MCF 10A (cell line): ENCODE measurements at places on chromosomes 1 and 21. TPM values are rescaled to one million over a fixed set of nuclear protein-coding genes. Genes with fewer than 3 reads are reported as not detected.
A peak's percentile ranks its signal among the peaks of the same experiment; 100 is the strongest.

GRCh38 chr1:184935920-184936798, 38.1 kb downstream of the NIBAN1 start:
- no peaks in the 10 kb centered on the region for H3K4me1 ChIP-seq
- H3K4me3 ChIP-seq = no peak overlapping the region
- H3K36me3 ChIP-seq = no peaks in the 10 kb centered on the region
- H3K27me3 ChIP-seq = peaks cover 94% of the 10 kb centered on the region

GRCh38 chr1:1938613-1939295, 19.7 kb upstream of the TMEM52 start:
- H3K4me3 ChIP-seq = no peak overlapping the region
- H3K4me1 ChIP-seq = no peaks in the 10 kb centered on the region
- H3K27me3 ChIP-seq = peaks cover 17% of the 10 kb centered on the region
- no peak overlapping the region for H3K27ac ChIP-seq

- no peaks in the 10 kb centered on the region for H3K27me3 ChIP-seq
- H3K27ac ChIP-seq = peak overlapping the region; percentile 97
- H3K4me3 ChIP-seq = peak overlapping the region; percentile 28
- peak; percentile 100 for DNase-seq
- H3K4me1 ChIP-seq = peaks cover 33% of the 10 kb centered on the region
These were observed 46.4 kb downstream of the ELF3 start for GRCh38 chr1:202056644-202057334.

DNA sequence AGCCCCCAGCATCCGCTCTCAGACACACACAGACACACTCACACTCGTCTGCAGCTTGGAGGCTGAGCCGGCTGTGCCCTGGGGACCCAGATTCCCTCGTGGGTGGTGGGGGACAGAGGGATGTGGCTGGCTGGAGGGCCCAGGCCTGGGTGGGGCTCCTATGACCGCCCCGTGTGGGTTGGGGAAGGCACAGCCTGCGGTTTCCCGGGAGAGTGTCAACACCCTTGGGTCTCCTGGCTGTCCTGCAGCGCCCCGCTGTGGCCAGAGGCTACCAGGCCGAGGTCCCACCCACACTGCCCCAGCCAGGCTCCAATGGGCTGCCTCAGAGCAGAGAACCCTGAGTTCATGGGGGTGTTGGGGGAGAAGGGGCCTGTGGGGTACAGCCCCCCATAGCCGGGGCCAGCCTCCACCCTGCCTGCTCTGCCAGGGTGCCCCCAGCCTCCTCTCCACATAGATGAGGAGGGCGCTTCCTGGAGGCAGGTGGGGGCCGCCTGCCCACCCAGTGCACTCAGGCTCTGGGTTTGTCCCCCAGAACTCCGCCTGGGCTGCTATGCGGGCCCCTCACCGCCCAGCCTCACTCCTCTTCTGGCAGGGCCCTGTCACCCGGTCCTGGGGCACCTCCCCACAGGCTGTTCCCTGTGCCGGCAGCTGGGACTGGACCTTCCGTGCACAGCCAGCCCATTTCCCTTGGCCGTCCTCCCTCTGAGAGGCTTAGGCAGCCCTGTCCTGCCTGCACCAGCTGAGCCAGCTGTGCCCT, at the start of gene TTC34:
TTC34 (minus strand) TSS at position 159 of the 757 bp plus-strand sequence. CDS start 866 bp downstream, outside the sequence.
- H3K36me3 ChIP-seq = no peaks in the 10 kb centered on the region
- no peaks in the 10 kb centered on the region for H3K27me3 ChIP-seq
- H3K27ac ChIP-seq = no peak within 1 kb of the TSS
- no peaks in the 10 kb centered on the region for H3K4me1 ChIP-seq

GRCh38 chr1:189868021-189868420, 609.6 kb downstream of the BRINP3 start:
- no peaks in the 10 kb centered on the region for H3K36me3 ChIP-seq
- H3K27ac ChIP-seq = no peak overlapping the region
- H3K27me3 ChIP-seq = no peaks in the 10 kb centered on the region
- no peak for DNase-seq

DNA sequence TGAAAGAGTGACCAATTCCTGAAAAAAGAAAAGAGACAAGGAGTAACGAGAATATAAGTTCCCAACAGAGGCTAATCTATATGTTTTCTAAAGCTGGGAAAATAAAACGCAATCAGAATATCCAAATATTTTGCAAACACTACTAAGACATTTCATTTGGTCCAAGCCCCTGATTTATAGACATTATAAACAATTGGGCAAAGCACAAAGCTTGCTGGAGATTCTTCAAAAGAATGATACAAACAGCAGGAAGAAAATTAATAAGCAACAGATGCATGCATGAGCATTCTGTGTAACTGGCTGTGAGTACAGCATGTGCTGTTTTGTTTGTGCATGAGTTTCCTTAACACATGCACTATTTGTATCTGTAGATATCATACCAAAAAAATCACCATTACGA, 552.9 kb downstream of the LTN1 start:
- no peaks in the 10 kb centered on the region for H3K27me3 ChIP-seq
- no peak for DNase-seq
- H3K4me3 ChIP-seq = no peak overlapping the region
- peaks cover 30% of the 10 kb centered on the region for H3K4me1 ChIP-seq

- no peaks in the 10 kb centered on the region for H3K27me3 ChIP-seq
- H3K4me1 ChIP-seq = peaks cover 17% of the 10 kb centered on the region
- no peaks in the 10 kb centered on the region for H3K36me3 ChIP-seq
- H3K4me3 ChIP-seq = no peak overlapping the region
These were observed 4.0 kb upstream of the GBP2 start for GRCh38 chr1:89129911-89130310.

DNA sequence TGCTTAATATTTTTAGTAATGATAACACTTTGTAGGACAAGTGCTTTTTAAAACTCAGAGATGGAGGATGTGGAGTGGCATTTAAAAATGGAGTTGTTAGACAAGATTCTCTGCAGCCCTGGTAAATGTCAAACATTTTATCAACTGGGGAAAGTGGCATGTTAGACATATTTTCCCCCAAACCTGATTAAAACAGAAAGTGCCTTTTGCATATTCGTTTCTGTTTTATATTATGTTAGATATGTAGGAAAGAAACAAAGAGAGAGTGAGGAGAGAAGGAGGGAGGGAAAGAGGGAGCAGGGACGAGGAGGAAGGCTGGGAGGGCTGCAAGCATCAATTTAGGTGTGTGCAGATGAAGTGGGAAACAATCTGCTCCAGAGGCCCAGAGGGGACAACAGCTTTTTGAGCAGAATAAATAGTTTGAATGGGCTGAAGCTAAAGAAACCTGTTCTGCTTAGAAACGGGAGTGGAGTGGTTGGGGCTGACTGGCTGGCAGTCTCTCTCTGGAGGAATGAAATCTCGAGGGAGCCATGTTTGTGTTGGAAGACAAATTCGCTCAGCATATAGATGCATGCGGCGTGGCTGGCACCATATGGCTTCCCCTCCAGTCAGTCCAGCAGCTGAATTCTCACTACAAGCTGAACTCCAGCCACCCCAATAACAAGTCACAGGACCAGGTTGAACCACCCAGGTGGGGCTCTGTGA, 502.2 kb downstream of the AJAP1 start:
- H3K27ac ChIP-seq = no peak overlapping the region
- no peaks in the 10 kb centered on the region for H3K36me3 ChIP-seq
- DNase-seq = no peak
- no peaks in the 10 kb centered on the region for H3K27me3 ChIP-seq

DNA sequence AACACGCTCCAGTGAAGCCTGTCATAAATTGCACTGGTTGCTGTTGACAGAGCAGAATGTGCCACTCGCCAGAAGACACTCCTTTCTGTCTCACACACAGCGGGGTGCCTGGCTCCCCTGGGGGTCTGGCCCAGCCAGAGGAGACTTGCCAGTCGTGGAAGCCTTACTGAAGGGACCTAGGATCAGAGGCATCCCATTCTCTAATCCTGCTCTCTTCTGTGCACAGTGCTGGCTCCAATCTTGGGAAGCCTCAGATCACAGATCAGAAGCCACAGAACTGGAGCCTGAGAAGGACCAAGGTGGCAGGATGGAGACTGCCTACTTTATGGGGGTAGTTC, 1.4 kb downstream of the SLC9A1 start:
- H3K4me1 ChIP-seq = peaks cover 62% of the 10 kb centered on the region
- DNase-seq = no peak
- no peaks in the 10 kb centered on the region for H3K36me3 ChIP-seq
- H3K4me3 ChIP-seq = peak overlapping the region; percentile 92

DNA sequence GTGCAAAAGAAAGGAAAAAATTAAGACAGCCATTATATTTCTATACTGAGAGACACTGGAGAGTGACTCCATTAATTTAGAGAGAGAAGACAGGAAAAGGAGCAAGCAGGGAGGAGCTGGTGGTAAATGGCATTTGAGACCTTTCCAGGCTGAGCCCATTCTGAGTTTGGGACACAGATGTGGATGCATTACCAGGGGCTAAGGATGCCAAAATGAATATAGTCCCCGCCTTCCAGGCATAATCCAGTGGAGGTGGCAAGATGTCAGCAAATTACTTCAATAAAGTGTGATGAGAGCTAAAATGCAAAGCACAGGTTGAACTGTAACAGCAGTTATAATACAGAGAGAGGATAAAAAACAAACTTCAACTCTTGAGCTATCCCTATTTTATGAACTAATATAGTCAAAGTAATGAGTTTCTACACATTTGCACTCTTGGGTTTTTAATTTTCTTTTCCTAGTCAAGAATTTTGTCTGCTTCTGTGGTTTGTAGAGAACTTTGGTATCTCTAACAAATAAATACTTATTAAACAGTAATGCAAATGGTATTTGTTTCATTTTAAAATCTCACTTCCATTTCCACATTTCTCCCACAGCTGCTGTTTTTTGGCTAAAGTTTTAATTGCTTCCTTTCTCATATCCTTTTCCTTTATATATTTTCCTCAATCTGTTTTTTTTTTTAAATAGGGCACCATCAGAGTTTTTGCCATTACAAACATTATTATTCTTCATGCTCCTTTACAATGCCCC, 228.2 kb upstream of the KCNK2 start:
- H3K27me3 ChIP-seq = no peaks in the 10 kb centered on the region
- DNase-seq = no peak
- no peaks in the 10 kb centered on the region for H3K36me3 ChIP-seq
- peaks cover 10% of the 10 kb centered on the region for H3K4me1 ChIP-seq

- peaks cover 12% of the 10 kb centered on the region for H3K36me3 ChIP-seq
These were observed 26.8 kb downstream of the NFIA start for GRCh38 chr1:61109158-61109557.

- no peak overlapping the region for H3K27ac ChIP-seq
- H3K36me3 ChIP-seq = no peaks in the 10 kb centered on the region
- no peaks in the 10 kb centered on the region for H3K4me1 ChIP-seq
- peak overlapping the region; percentile 75 for H3K4me3 ChIP-seq
These were observed 367 bp downstream of the WNT2B start for GRCh38 chr1:112509005-112509659.

DNA sequence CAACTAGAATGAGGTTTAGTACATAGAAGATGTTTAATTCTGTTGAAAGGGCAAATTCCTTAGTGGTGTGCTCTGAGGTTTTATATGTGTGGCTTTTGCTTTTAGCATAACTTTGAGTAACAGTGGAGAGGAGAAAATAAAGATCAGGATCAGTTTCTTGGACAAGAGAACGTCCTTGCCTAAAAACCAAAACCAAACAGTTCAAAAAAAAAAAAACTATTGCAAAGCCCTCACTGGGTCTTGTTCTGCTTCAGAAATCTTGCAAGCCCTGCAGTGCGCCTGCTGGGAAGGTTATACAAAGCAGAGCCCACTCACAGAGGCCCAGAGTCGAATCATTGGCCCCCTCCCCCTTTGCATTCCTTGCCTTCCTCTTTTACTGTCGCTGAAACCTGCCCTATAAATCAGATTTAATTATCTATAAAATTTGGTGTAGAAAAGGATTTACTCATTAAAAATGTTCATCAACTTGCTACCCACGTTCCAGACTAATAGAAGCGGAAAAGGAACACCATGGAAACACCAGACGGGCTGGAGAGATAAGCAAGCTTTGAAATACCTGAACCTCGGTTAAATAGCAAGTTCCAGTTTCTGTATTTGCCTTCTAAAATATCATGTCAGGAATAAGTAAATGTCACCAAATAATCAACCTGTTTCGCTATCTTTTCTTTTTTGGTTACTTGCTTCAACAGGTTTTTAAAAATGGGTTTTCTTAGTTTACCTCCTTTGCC, 201.6 kb upstream of the PTBP2 start:
- H3K4me1 ChIP-seq = peaks cover 11% of the 10 kb centered on the region
- H3K27me3 ChIP-seq = no peaks in the 10 kb centered on the region
- H3K4me3 ChIP-seq = no peak overlapping the region

DNA sequence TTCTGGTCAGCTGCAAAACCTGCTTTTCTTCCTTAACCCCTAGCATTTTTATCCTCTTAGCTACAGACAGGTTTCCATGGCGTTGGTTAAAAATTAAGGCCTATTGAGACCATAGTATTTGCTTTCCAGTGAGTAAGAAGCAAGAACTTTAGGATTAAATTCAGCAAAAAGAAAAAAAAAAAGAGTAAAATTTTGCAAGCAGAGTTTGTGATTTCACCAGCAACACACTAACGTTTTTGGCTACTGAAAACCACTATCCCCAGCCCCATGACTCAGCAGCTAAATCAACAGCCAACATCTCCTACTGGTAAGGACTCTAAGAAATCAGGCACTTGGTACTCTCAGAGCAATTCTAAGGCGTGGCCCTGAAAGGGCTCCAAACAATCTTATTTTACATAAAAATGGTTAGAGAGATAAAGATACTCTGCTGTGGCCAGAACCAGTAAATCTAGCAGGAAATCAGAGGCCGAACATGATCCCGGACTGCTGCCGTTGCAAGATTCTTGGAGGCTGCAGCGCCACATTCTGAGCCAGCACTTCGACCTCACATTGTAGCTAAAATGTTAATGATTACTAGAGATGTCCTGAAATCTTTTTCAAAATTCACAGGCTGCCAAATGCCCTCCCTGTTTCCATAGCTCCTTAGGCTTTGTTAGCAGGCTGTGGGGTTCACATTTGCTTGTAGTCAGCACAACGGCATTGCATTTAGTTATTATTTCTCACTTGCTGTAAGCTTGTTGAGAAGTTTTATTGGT, 1.6 kb upstream of the ENO1 start:
- peak overlapping the region; percentile 94 for H3K27ac ChIP-seq
- H3K4me3 ChIP-seq = peak overlapping the region; percentile 84
- H3K27me3 ChIP-seq = no peaks in the 10 kb centered on the region
- H3K36me3 ChIP-seq = peaks cover 45% of the 10 kb centered on the region

GRCh38 chr1:39690794-39691382, 345 bp downstream of the HPCAL4 start:
- H3K27ac ChIP-seq = no peak overlapping the region
- no peak for DNase-seq
- no peaks in the 10 kb centered on the region for H3K4me1 ChIP-seq
- H3K4me3 ChIP-seq = peak overlapping the region; percentile 53
- H3K27me3 ChIP-seq = peaks cover 13% of the 10 kb centered on the region

The SPRR2A gene
- 7.0 and 15.0 TPM in 2 replicates for total RNA-seq

The CYP2J2 gene
- 0.25 and 0.42 TPM in 2 replicates for total RNA-seq

The GBP7 gene
- total RNA-seq = not detected in 2 replicates
